ENCODE measurements at places on chromosomes 1 and 21.
A peak's percentile ranks its signal among the peaks of the same experiment; 100 is the strongest.

DNA sequence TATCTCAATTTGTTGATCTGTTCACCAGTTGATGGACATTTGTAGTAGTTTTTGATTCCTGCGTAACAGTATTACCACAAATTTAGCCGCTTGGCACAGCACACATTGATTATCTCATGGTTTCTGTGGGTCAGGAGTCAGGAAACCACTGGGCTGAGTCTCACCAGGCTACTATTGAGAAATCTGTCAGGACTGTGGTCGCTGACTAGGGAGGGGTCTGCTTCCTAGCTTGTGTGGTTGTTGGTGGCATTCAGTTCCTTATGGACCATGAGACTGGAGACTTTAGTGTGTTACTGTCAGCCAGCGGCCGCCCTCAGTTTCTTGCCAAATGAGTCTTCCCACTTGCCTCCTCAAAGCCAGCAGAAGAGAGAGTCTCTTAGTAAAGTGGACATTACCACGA is 9.8 kb downstream of the PEX14 start:
- no peak for DNase-seq
- no peaks in the 10 kb centered on the region for H3K4me1 ChIP-seq
- H3K27me3 ChIP-seq: no peaks in the 10 kb centered on the region
- H3K36me3 ChIP-seq: no peaks in the 10 kb centered on the region
- H3K4me3 ChIP-seq: no peak overlapping the region
- no peak overlapping the region for H3K27ac ChIP-seq

DNA sequence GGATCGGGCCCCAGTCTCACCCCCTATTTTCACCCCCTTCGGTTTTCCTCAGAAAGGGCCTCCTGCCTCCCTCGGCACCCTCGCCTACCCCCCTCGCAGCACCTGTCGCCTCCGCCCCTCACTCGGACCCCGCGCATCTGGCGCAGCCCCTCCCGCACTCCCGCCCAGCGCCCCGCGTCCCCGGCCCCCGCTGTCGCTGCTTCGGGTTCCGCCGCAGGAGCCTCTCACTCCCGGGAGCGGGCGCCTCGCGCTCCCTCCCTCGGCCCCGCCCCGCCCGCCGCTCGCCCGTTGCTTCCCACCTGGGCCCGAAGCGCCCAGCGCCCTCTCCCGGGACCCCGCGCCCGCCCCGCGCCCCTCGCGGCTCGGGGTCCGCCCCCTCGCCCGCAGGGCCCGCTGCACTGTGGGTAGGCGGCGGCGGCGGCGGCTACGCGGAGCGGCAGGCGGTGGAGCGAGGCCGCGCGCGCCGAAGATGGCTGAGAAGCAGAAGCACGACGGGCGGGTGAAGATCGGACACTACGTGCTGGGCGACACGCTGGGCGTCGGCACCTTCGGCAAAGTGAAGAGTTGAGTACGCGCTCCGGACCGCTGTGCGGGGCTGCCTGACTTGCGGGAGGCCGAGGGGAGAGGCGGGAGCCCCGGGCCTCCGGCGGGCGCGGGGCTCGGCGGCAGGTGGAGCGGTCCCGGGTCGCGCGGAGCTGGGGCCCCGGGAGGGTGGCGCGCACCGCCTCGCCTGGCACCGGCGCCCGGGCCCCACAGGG is at the start of gene PRKAA2:
TSS of gene PRKAA2 (plus strand) at position 396 of the 758 bp plus-strand sequence. CDS start at position 470, 74 bp downstream.
- H3K36me3 ChIP-seq: no peaks in the 10 kb centered on the region
- no peaks in the 10 kb centered on the region for H3K4me1 ChIP-seq
- H3K27me3 ChIP-seq: no peaks in the 10 kb centered on the region
- peak within 1 kb of the TSS; percentile 65 for H3K27ac ChIP-seq
- H3K4me3 ChIP-seq: peak within 1 kb of the TSS; percentile 94

DNA sequence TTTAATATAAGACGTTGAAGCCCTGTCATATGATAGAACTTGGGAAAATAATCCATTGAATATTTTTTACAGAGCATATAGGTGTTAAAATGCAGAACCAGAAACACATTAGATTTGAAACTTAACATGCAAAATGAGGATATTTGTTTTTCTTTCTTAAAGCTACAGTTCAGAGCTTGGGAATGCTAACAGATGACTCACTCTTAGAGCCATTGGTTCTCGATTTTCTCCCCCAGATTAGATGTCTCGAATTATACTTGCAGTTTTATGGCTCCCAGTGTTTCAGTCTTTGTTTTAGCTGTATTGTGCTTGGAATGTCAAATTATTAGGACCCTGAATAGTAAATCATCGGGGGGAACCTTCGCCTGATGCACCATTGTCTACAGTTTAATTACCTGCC is 575.7 kb upstream of the ZP4 start:
- no peaks in the 10 kb centered on the region for H3K36me3 ChIP-seq
- no peak overlapping the region for H3K27ac ChIP-seq
- H3K4me3 ChIP-seq: no peak overlapping the region
- H3K4me1 ChIP-seq: no peaks in the 10 kb centered on the region

DNA sequence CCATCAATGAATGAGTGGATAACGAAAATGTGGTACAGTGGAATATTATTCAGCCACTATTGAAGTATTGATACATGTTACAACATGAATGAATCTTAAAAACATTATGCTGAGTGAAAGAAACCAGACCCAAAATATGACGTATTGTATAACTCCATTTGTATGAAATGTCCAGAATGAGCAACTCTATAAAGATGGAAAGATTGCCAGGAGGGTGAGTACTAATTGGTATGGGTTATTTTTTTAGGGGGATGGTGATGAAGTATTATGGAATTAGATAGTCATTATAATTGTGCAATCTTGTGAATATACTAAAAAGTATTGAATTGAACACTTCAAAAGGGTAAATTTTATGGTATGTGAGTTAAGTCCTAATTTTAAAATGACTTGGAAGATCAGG is 278.6 kb downstream of the SIPA1L2 start:
- DNase-seq: no peak
- no peak overlapping the region for H3K27ac ChIP-seq
- H3K4me1 ChIP-seq: no peaks in the 10 kb centered on the region
- no peaks in the 10 kb centered on the region for H3K36me3 ChIP-seq

DNA sequence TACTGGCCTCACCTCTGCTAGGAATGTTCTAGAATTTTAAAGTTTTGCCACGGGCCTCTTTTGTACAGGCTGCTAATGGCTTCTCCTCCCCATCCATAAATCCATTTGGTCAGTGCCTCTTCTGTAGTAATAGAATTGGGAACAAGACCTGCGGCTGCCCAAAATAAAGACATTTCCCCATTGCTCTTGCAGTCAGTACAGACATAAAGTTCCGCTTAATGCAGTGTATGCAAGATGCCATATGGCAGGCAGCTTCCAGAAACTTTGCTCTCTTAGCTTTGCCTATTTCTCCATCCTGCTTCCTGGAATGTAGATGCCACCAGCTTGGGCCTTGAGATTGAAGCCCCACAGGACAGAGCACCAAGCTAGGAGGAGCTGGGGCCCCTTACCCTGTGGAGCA is 3.7 kb upstream of the SLC2A5 start:
- H3K36me3 ChIP-seq: no peaks in the 10 kb centered on the region
- no peak overlapping the region for H3K27ac ChIP-seq
- H3K4me3 ChIP-seq: no peak overlapping the region
- DNase-seq: no peak

DNA sequence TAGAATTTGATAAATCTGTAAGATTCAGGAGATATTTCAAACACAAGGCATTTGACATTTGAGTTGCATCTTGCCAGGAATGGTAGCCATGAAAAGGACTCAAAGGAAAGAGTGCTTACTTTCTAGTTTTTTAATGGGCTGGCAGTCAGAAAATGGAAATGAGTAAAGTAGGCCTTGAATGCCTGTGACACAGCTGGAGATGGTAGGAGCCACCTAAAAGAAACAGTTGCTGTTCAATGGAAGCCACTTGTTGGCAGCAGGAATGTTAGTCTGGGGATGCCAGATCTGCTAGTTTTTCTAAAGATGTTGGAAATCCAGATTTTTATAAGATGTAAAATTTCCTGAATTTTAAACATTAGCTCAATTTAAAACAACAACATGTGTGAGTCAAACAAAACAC is 43.6 kb downstream of the CACHD1 start:
- no peak overlapping the region for H3K4me3 ChIP-seq
- no peaks in the 10 kb centered on the region for H3K27me3 ChIP-seq
- peaks cover 25% of the 10 kb centered on the region for H3K4me1 ChIP-seq
- peak overlapping the region; percentile 71 for H3K27ac ChIP-seq
